T-helper 2 cell (primary cell): ENCODE measurements at places on chromosomes 13 and 19.

DNA sequence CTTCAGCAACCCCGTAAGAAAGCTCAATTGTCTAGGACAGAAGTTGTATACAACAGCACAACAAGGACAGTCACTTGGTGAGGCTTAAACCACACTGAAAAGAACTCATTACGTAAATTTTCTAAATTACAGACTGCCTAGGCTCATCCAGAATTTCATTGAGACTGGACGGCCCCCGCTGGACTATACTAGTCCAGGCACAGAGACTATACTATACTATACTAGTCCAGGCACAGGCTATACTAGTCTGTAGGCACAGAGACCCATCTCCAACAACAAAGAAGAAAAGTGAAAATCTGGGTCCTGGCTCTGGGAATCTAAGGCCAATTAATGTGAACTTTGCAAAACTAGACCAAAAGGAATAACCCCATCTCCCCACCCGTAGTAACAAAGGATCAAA, 700 bp downstream of the ZNF816 start:
- no peak for DNase-seq

- DNase-seq = no peak
Measured at GRCh38 chr13:98706446-98707110, 45.9 kb downstream of the SLC15A1 start.

DNA sequence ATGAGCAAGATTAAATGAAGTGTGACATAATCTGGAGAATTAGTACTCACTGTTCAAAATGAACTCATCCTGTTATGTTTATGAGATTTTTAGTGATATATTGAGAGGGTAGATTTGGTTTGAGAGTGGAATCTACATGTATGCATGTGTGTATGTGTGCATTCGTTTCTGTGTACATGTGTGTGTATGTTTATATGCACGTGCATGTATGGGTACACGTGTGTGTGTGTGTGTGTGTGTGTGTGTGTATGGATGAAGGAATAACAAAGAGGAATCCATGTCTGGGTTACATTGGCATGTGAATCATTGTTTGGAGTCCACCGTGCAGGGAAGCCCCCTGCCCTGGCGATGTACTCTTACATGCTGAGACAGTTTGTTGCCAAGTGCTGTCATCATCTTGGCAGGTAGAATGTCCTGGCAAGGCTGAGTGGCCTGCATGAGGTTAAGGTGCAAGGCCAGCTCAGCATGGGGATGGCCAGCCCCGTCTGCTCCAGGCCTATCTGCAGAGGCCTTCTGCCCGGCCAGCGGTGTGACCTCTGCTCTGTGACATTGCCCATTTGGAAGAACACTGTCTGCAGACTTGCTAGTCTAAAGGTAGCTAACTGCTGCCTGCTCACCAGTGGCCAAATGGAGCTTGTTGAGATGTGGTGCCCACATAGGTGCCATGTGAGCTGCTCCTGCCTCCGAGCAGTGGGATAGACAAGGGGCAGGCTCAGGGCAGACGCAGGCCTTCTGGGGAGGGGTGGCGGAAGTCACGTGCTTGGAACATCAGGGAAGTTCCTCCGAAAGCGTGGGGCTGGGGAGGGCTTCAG, 222.3 kb downstream of the TEX29 start:
- DNase-seq = no peak

DNA sequence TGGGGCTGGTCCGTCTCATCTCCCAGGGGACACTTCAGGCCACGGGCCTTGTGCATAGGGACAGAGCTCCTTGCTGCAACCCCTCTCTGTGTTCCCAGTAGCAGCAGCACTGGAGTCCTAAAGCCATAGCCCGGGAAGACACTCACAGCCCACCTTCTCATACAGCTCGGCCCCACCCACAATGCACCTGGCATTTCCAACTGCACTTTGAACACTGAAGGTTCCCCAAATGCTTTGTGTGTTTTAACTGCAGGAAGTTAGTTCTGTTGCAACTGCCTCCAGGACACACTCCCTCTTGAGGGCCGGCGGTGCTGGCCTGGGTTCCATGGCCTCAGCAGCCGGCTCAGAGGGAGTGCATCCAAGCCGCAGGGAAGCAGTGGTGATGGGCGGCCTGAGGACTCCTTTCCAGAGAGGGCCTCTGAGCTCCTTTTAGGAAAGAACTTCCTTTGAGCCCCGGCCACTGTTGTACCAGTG, 22.7 kb upstream of the TMEM255B start:
- no peak for DNase-seq

DNA sequence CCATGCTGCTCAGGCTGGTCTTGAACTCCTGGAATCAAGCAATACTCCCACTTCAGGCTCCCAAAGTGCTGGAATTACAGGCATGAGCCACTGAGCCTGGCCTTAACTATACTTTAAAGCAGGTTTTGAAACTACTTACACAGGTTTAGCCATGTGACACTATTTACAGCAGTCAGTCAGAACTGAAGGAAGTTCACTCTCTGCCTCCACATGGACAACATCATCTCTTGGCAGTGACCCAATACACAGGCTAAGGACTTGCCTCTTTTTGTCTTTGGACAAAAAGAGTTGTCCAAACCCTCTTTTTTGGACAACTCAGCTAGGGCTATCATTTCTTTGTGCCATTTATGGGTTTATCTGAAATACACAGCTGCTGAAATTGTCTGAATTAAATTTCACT, 89.0 kb upstream of the CLDN10 start:
- DNase-seq = no peak

DNA sequence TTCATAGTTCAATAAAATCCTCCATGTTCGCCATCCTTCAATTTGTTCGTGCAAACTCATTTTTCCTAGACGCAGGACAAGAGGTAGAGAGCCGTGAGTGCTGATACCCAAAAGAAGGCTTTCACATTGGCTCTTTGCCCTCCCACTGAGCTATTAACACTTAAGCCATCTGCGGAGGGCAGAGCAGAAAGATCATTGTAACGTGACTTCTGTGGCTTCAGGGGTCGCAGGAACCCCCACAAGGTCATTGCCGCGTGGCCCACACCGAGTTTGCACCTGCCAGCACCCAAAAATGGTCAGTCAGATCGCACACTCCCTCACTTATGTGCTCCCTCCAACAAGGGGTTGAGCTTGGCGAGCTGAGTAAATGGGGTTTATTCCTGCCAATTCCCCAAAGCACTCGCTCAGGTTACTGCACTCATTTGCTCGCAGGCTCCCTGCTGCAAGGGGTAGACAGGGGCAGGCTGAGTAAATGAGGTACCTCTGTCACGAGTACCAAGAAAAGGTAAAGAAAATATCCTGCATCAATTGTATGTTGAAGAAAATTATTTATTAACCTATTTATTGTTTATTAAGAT, 144.1 kb downstream of the PRR20E start:
- DNase-seq = no peak
